ENCODE measurements at places on chromosomes 6 and 20.

GRCh38 chr6:22737331-22737730 lies 168.0 kb downstream of the HDGFL1 start:
- DNase-seq, result no peak

GRCh38 chr6:123276546-123276980 lies 280.5 kb downstream of the CLVS2 start:
- no peak for DNase-seq

DNA sequence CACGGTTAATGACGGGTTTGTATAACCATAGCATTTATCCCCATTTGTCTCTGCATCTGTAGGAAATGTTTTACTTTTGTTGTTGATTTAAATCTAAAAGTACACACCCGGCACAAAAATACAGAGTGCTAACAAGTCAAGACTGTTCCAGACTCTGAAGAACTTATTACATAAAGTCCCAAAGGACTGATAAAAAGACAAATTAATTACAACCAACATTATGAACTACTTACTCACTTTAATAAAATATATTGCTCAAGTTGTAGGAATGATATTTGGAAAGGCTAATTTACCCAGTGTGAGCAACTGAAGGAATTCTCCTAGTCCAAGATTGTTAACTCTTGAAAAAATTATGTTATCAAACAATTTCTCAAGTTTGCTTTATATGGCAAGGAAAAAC lies 115.6 kb downstream of the KIF13A start:
- DNase-seq, result no peak

- no peak for DNase-seq
Measured at GRCh38 chr6:136798044-136798443, 5.8 kb upstream of the MAP3K5 start.

GRCh38 chr6:151107897-151108427 lies 131.8 kb upstream of the AKAP12 start:
- no peak for DNase-seq

GRCh38 chr6:107917451-107918375 lies 40.3 kb downstream of the SEC63 start:
- no peak for DNase-seq

DNA sequence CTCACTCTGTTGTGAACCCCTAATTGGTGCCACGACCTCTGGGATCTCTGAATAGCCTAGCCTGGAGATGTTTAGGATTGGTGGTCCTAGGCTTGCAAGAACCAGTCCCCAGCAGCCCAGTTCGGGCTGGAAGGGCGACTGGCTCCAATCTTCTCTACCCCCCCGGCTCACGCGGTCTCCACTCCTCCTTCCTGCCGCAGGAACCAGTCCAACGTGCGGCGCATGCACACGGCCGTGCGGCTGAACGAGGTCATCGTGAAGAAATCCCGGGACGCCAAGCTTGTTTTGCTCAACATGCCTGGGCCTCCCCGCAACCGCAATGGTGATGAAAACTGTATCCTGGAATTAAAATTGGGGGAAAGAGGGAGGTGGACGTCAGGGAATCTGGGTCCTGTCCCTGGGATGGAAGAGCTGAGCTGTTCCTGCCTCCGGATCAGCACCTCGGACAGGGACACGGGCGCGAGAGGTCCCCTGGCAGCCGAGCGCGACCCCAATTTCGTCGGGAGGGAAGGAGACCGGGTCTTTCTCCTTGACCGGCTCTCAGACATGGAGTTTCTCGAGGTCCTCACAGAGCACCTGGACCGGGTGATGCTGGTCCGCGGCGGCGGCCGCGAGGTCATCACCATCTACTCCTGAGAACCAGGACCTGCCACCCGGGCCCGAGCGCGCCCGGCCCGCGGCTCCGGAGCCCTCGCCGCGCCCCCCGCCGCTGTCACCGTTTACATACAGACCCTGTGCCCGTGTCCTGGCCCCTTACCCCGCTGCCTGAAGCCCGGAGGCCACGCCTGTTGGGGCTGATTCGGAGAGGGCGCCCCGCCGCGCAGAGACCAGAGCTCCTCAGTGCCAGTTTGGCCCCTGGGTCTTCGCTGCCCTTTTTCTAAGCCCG lies 28.2 kb downstream of the SLC12A5 start:
- DNase-seq, result peak; percentile 87

- no peak for DNase-seq
Measured at GRCh38 chr6:44222486-44223318, 693 bp upstream of the SLC29A1 start.

DNA sequence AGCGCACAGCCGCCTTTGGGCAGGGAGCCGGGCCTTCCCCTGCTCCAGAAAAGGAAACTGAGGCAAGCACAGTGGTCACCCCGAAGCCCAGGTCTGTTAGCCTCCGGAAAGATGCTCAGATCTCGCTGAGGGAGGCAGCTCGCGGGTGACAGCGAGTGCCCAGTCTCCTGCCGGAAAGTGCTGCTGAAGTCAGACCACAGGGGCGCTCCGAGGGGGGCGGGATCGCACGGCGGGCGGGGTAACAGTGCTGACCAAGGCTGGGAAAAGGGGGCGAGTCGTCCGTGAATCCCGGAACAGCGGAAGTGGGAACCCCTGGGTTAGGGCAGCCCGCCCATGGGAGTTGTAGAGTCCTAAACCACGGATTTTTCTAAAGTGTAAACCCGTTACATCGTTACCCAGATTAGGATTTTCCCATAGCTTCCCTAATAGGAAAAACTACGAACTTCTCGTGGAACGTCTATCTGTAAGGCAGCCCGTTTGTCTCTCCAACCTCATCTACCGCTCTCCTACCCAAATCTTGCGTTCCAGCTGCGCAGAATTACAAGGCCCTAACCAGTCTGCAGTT lies 504 bp downstream of the VPS16 start:
- DNase-seq, result peak; percentile 78

- no peak for DNase-seq
Measured at GRCh38 chr6:114862819-114863218, 520.0 kb upstream of the HS3ST5 start.

Measured in muscle of back (tissue), 13 donors.